ENCODE measurements at places on chromosomes 12 and 14. TPM values are rescaled to one million over a fixed set of nuclear protein-coding genes. Genes with fewer than 3 reads are reported as not detected.

The PRB2 gene
- not detected for total RNA-seq

The OR6C68 gene
- not detected for total RNA-seq

DNA sequence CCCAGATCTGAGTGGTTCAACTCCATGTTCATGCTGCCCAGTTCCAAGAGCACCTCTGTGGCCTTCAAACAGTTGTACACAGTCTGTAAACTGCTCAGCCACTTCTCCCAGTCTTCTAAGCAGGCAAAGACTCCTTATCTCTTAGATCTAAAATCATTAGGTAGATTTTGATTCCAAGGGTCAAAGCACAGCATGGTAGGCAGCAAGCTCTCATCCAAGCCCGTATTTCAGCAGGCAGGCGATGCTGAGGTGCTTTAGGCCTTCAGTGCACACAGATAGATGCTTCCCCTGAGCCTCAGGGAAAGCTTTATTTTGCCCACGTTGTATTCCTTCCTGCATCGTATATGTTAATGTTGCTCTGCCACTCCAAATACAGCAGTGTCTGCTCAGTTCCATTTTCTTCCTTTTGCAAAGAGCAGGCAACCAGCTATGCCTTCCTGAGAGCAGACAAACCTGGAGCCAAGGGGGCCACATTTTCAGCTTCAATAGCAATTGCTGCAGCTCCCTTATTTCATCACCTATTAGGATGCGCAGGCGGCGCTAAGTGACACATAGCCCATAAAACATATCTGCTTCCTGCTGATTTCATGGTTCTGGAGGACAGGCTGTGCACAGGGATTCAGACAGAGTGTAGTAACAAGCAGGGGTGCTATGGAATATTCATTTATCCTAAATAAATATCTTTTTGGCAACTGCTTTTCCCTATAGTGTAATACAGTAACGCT is 67.5 kb downstream of the ETV6 start:
- no peak overlapping the region for H3K4me3 ChIP-seq
- no peaks in the 10 kb centered on the region for H3K27me3 ChIP-seq
- DNase-seq: no peak
- H3K36me3 ChIP-seq: no peaks in the 10 kb centered on the region
- no peak overlapping the region for H3K27ac ChIP-seq

DNA sequence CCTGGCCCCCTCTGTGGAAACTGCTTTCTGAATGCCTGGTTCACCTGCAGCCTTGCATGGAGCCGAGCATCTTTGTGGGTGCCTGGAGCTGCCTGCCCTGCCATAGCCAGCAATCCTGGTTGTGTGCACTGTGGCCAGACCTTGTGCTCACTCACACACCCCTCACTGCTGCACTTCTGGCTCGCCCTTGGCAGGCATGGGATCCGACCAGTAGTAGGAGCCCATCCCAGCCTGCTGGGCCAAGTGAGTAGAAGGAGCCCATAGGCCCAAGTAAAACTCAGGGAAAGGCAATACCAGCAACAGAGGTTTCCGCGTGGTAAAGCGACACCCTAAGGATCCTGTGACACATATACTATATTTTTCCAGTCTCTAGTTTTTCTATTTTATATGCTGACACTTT is 270.0 kb upstream of the NAV3 start:
- H3K27me3 ChIP-seq: no peaks in the 10 kb centered on the region
- no peaks in the 10 kb centered on the region for H3K36me3 ChIP-seq
- H3K4me1 ChIP-seq: no peaks in the 10 kb centered on the region
- H3K4me3 ChIP-seq: no peak overlapping the region
- H3K27ac ChIP-seq: no peak overlapping the region

DNA sequence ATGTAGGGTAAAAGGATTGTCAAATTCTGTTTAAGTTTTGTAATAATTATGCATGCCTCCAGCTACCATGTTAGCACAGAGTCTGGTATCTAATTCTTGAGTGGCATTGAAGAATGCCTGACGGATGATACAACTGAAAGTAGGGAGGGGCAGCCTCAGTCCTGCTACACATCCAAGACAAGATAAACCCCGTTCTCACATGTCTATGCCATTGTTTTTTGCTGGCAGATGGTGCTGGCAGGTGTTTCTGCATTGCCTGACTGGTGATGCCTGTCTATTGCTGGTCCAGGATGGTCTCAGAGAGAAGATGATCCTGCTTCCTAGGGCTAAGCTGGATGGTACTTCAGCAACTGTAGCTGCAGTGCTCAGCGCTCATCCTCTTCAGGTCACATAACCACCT is 245.8 kb upstream of the NAV3 start:
- H3K36me3 ChIP-seq: no peaks in the 10 kb centered on the region
- H3K4me1 ChIP-seq: no peaks in the 10 kb centered on the region
- H3K27ac ChIP-seq: no peak overlapping the region
- DNase-seq: no peak
- H3K27me3 ChIP-seq: no peaks in the 10 kb centered on the region
- no peak overlapping the region for H3K4me3 ChIP-seq

DNA sequence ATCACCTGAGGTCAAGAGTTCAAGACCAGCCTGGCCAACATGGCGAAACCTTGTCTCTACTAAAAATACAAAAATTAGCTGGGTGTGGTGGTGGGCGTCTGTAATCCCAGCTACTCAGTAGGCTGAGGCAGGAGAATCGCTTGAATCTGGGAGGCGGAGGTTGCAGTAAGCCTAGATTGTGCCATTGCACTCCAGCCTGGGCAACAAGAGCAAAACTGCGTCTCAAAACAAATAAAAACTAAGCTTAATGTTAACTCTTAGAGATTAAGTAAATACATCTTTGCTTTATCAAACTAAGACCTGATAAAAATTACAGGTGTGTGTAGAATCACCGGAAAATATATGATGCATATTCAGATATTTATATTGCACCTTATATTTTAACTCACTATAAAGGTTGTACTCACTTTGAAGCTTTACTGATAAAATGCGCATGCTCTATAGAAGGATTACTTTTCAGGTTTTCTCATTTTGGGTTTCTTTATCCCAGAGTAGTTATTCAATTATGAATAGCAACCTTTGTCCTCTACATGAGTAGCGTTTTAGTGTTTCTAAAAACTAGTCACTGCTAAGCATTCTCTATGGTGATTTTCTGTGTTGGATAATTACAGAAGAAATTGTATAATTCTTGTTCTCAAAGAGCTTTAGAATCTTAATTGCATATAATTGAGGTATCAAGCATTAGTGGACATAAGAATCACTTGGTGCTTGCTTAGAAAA is 9.4 kb downstream of the ARID4A start:
- DNase-seq: no peak
- H3K4me1 ChIP-seq: no peaks in the 10 kb centered on the region
- no peaks in the 10 kb centered on the region for H3K27me3 ChIP-seq
- peaks cover 2% of the 10 kb centered on the region for H3K36me3 ChIP-seq

DNA sequence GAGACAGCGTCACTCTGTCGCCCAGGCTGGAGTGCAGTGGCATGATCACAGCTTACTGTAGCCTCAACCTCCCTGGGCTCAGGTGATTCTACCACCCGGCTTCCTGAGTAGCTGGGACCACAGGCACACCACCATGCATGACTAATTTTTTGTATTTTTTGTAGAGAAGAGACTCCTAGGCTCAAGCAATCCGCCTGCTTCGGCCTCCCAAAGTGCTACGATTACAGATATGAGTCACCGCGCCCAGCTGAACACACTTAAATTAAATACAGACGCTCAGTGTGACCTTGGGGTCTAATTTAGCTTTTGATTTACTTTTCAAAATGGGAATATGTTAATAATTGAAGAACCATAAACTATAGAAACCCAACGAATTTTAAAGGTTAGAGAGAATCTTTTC is 77.2 kb downstream of the C2CD5 start:
- no peaks in the 10 kb centered on the region for H3K4me1 ChIP-seq
- no peak overlapping the region for H3K4me3 ChIP-seq
- no peaks in the 10 kb centered on the region for H3K27me3 ChIP-seq
- DNase-seq: no peak
- no peak overlapping the region for H3K27ac ChIP-seq
- H3K36me3 ChIP-seq: no peaks in the 10 kb centered on the region

- H3K36me3 ChIP-seq: no peaks in the 10 kb centered on the region
- no peak overlapping the region for H3K4me3 ChIP-seq
- no peaks in the 10 kb centered on the region for H3K4me1 ChIP-seq
- no peak for DNase-seq
- H3K27me3 ChIP-seq: no peaks in the 10 kb centered on the region
- no peak overlapping the region for H3K27ac ChIP-seq
Observed at GRCh38 chr12:1093166-1093751, 102.2 kb downstream of the ERC1 start.

- no peak overlapping the region for H3K27ac ChIP-seq
- no peak overlapping the region for H3K4me3 ChIP-seq
- no peak for DNase-seq
- no peaks in the 10 kb centered on the region for H3K4me1 ChIP-seq
Observed at GRCh38 chr12:54723379-54724256, 75.5 kb upstream of the DCD start.

DNA sequence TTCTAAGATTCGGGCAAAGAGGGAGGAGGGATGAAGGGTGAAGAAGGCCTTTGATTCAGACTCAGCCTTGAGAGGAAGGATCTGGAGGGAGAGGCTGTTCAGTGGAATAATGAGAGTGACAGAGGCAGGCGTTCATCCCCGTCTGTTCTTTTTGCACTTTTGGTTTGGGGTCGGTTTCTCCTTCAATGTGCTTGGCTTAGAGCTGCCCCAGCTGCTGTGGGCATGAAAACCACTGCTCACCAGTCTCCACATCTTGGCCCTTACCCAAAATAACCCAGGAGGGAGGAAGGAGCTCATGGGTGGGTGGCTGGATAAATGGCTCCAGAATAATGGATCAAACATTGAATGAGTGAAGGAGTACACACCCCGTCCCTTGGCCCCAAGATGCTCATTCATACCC is 261.7 kb upstream of the FKBP4 start:
- no peak overlapping the region for H3K27ac ChIP-seq
- no peaks in the 10 kb centered on the region for H3K27me3 ChIP-seq
- peaks cover 9% of the 10 kb centered on the region for H3K36me3 ChIP-seq
- no peak overlapping the region for H3K4me3 ChIP-seq
- H3K4me1 ChIP-seq: no peaks in the 10 kb centered on the region
- no peak for DNase-seq
